Osteocyte (in vitro differentiated cells): ENCODE measurements at places on chromosomes 1 and 21. TPM values are rescaled to one million over a fixed set of nuclear protein-coding genes. Genes with fewer than 3 reads are reported as not detected.

DNA sequence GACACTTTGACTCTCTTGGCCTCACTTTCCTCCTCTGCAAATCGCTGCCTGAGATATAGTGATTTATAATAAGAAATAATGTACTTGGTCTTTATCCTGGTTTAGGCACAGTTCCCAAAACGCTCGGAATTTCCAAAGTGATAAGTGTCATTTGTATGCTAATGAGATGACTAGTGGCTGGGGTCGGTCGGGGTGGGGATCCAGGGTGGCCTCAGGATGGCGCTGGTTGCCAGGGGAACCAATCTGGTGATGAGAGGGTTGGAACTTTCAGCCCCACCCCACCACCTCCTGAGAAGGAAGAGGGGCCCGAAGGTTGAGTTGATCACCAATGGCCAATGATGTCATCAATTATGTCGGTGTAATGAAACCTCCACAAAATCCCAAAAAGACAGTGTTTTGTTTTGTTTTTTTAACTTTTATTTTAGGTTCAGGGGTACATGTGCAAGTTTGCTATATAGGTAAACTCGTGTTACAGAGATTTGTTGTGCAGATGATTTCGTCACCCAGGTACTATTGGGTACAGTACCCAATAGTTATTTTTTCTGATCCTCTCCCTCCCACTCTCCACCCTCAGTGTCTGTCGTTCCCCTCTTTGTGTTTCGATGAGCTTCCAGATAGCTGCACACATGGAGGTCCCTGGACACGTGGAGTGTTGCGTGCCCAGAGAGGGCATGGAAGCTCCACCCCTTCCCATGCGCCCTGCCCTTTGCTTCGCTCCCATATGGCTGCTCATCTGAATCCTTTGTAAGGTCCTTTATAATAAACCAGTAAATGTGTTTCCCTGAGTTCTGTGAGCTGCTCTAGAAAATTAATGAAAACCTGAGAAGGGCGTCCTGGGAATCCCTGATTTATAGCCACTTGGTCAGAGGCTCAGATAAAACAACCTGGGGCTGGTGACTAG lies 97.2 kb downstream of the KCNN3 start:
- no peak for DNase-seq

DNA sequence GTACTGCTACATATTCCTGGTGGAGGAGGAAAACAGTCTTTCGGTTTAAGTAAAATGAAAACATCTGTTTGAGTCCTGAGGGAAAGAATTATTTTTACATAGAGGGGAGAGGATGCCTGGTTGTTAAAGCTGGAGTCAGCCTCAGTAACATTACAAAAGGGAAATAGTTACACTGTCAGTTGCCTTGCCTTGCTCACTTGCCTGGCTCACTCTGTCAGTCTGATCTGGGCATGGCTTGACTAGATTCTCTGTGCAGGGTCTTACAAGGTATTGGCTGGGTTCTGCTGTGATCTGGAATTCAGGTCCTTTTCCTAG lies 8.4 kb upstream of the UBE2U start:
- no peak for DNase-seq

- no peak for DNase-seq
Observed at GRCh38 chr1:7677815-7678214, 93.3 kb upstream of the VAMP3 start.

GRCh38 chr1:82464362-82465001 lies 663.7 kb downstream of the ADGRL2 start:
- DNase-seq: no peak

DNA sequence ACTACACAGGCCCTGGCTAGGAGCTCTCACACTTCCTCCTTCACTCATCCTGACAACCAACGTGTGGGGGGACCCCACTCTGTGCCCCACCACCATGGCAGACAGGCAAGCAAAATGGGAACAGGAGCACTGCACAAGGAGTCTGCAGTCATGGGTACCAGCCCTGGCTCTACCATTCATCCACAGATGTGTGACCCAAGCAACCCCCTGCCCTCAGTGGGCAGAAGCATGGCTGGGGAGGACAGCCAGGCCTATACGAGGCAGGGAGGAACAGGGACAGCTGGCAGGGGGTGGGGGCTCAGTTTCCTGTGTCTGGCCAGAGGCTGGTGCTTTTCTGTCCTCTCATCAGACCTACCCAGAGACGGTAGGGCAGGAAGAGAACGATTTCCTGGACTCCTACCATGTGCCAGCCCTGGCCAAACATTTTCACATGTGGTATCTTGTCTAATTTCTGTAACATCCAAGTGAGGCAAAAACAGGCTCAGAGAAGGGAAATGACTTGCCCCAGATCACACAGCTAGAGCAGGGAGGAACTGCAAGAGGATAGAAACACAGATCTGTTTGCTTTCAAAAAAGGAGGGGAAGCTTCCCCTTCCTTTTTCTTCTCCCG lies 178.0 kb downstream of the HIVEP3 start:
- no peak for DNase-seq

- DNase-seq: no peak
Observed at GRCh38 chr1:40848530-40849189, 13.5 kb downstream of the CITED4 start.

DNA sequence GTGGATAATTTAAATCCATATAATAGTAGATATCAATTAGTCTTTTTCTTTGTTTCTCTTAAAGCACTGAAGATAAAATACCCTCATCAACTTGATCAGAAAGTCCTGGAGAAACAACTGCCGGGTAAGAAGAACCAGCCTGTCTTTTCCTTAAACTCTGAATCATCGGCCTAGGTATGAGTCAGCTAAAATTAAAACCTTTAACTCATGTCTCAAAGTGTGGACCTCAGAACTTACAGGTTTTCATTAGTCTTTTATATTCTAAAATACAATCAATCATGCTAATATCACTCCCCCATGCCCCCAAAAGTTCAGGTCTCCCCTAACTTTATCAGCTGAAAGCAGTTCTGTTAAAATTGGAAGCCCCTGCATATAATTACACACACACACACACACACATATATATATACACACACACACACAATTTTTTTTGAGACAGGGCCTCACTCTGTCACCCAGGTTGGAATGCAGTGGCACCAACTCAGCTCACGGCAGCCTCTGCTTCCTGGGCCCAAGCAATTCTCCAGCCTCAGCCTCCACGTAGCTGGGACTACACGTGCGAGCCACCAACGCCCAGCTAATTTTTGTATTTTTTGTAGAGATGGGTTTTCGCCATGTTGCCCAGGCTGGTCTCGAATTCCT lies 61.3 kb downstream of the B3GALNT2 start:
- DNase-seq: no peak

GRCh38 chr1:41455479-41456332 lies 28.8 kb downstream of the EDN2 start:
- DNase-seq: peak; percentile 90

DNA sequence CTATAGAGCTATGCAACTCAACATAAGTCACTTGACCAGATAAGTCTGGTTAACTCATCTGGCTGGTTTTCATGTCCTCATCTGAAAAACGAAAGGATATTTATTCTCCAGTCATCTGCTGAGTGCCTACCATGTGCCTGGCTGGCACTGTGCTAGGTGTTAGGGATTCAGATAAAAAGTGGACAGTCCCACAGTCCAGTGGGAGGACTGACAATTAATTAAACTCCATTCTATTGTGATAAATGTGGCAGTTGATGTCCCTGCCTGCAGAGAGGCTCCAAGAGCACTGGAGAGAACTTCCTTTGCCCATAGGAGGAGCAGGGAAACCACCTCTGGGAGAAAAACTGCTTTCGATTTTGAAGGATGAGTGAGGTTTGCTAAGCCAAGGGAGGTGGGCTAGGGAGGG lies 5.4 kb downstream of the NUAK2 start:
- DNase-seq: no peak

- DNase-seq: no peak
Observed at GRCh38 chr1:71828431-71829012, 453.8 kb downstream of the NEGR1 start.

- DNase-seq: no peak
Observed at GRCh38 chr21:32869459-32869858, 97.9 kb upstream of the PAXBP1 start.

DNA sequence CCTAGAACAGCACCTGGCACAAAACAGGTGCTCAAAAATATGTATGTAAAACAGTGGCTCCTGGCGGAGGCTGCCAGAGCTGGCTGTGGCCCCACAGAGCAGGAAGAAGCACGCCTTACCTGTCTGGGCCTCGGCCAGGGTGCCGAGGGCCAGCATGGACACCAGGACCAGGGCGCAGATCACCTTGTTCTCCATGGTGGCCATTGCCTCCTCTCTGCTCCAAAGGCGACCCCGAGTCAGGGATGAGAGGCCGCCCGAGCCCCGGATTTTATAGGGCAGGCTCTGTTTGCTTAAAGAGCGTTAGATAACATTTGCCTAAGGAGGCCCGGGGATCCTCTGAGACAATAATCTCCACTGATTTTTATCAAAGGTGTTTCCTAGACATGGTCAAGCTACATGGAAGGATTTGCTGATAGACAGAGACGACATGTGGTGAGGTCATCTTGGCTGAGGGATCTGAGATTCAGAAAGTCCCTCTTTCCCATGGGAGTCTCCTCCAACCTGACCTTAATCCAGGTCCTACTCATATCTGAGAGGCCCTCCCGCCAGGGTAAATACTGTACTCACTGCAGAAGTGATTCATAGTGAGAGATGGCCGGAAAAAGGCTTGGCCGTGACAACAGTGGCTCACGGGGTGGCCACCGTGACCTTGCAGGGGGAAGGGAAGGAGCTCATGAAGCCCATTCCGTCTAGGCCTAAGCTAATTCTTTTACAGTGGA lies at the start of gene TFF1:
Gene TFF1 (minus strand): TSS at position 244 of the 719 bp plus-strand sequence. CDS start 40 bp downstream, at position 204.
- DNase-seq: no peak

GRCh38 chr1:179583771-179584320 lies 7.8 kb upstream of the TDRD5 start:
- DNase-seq: no peak

- no peak for DNase-seq
Observed at GRCh38 chr1:247322849-247323586, 8.6 kb downstream of the ZNF496 start.

SYT6 gene
- total RNA-seq: not detected in 2 replicates

TGFB2 gene
- 175 and 184 TPM in 2 replicates for total RNA-seq
